Lower lobe of right lung (tissue), 2 donors: ENCODE measurements at places on chromosomes 12 and 14. TPM values are rescaled to one million over a fixed set of nuclear protein-coding genes. Genes with fewer than 3 reads are reported as not detected.

OAS1 gene
- 112 TPM for total RNA-seq

KRT73 gene
- not detected for total RNA-seq

CFL2 gene
- 34.6 TPM for total RNA-seq

GRCh38 chr12:69388371-69388770 is 28.8 kb downstream of the YEATS4 start:
- no peak for DNase-seq

DNA sequence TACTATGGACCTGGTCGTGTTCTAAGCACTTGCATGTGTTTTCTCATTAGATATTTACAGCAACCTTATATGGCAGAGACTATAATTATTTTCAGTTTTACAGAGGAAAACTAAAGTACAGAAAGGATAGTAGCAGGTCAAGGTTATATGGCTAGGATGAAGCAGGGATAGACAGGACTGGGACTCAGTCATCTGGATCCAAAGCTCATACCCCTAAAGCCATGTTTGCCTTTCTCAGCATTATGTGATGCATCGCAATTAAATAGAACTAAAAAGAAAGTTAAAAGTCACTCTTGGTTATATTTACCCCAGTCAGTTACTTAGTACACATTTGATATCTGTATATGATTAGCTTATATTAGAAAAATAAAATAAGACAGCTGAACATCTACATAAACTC is 13.3 kb downstream of the LIN7A start:
- no peak for DNase-seq

GRCh38 chr12:26279091-26279490 is 83.7 kb downstream of the SSPN start:
- DNase-seq: no peak

- DNase-seq: no peak
Measured at GRCh38 chr12:29644536-29645162, 139.1 kb downstream of the TMTC1 start.

GRCh38 chr12:131836714-131837397 is 8.7 kb downstream of the MMP17 start:
- DNase-seq: no peak

DNA sequence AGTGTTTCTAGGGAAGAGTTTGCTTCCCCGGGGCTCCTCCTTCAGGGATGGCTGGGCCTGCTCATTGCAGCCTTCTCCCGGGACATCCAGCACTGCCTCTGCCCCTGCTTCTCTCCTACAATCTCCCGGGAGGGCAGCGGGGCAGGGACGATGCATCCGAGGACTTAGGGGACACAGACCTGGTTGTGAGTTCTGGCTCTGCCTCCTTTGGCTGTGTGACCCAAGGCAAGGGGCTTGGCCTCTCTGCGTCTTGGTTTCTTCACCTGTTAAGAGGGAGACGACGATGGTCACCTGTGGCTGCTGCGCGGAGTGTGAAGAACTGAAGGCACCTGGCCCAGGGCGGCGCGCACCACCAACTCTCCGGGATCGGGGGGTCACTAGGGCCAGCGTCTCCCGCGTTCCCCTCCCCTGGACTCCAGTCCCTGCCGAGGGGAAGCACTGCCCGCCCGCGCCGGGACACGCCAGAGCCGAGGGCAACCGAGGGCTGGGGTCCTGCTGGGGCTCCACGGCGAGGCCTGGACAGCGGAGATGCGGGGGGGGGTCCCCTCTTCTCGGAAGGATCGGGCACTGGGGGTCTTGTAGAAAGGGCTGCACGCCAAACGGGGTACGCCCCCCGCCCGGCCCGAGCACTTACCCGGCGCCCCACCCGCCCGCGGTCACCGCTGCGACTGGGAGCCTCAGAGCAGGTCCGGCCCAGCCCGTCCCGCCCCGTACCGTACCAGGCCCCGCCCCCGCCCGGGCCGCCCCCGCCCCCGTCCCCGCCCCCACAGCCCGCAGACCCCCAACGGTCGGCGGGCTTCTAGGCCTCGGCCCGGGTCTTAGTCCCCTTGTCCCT is at the start of gene HVCN1:
Gene HVCN1 (minus strand): TSS at position 670 of the 835 bp plus-strand sequence. CDS start 5,870 bp downstream, outside the sequence.
- DNase-seq: peak; percentile 80

GRCh38 chr12:50505675-50506530 is 1.1 kb downstream of the DIP2B start:
- DNase-seq: no peak

DNA sequence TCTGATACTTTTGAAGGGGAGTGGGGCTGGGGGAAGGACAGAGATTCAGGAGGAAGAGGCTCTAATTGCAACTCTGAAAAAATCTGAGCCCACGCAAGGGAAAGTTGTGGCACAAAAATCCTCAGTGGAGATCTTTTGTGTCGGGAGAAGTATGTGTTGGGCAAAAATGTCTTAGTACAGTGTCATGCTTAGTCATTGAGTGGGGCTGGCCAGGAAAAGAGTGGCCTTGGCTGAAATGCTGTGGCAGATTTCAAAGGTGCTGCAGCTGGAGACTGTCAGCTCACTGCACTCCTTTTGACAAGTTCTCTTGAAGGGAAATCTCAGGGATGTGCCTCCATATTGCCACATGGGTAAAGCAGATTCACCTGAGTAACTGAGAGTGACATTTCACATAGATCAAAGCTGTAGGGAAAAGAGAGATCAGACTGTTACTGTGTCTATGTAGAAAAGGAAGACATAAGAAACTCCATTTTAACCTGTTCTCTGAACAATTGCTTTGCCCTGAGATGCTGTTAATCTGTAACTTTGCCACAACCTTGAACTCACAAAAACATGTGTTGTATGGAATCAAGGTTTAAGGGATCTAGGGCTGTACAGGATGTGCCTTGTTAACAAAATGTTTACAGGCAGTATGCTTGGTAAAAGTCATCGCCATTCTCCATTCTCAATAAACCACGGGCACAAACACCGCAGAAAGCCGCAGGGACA is 36.0 kb upstream of the GLIPR1 start:
- no peak for DNase-seq

- DNase-seq: no peak
Measured at GRCh38 chr14:50344116-50344775, 32.1 kb downstream of the DMAC2L start.

- DNase-seq: no peak
Measured at GRCh38 chr14:24130717-24131548, 474 bp downstream of the FITM1 start.

DNA sequence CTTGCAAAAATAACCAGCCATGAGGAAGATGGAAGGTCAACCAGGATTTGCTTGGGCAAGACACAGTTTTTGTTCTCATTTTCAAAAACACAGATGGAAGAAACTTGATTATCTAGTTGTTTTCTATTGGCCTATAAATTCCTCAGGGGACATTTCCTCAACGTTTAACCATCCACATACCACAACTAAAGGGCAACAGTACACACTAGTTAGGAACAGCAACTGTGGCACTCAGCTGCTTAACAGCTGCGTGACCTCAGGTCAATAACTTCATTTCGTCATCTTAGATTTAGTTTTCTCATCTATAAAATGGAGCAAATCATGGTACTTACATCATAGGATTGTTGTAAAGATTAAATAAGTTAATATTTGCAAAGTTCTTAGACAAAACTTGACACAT is 18.7 kb downstream of the SSTR1 start:
- DNase-seq: no peak

GRCh38 chr12:28130625-28131598 is 59.3 kb upstream of the CCDC91 start:
- DNase-seq: no peak
